Activated T-helper 1 cell treated with anti-CD3 and anti-CD28 coated beads, Interleukin-2, amount 50 U/mL, for 16 hours (primary cell): ENCODE measurements at places on chromosomes 11 and 22.

GRCh38 chr22:24592851-24593558 lies at the start of gene LRRC75B:
TSS of gene LRRC75B (minus strand) at chr22:24593073. CDS start at chr22:24593039, 34 bp downstream.
- DNase-seq: no peak

GRCh38 chr11:26021017-26021416 lies 310.9 kb upstream of the ANO3 start:
- DNase-seq: no peak

GRCh38 chr11:3009481-3009880 lies 17.4 kb upstream of the NAP1L4 start:
- no peak for DNase-seq

DNA sequence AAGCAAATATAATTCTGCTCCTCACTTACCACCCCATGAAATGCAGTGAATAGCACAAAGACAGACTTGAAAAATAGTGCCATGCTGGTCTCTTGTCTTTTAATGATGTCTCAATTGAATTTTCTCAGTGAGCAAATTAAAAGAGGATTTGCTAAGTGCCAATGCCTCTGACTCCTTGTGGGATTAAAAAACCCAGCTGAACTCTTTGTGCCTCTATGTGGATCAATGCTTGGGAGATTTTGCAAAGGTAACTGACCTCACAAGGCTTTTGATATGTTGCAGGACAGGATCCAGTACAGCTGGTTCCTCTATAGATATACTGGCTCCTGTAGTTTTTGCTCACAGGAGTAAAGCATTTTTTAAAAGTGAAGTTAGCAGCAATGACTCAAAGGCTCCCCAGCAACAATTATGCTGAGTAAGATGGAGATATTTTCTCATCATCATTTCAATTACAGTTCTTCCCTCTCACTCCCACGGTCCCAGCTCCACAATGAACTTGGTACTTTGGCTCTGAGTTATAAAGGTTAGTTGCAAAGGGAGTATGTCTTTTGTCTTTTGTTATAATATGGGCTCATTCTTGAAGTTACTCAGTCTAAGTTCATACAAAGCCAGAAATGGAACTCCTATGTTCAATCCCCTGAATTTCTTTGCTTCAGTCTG lies 471.5 kb downstream of the LRRC4C start:
- DNase-seq: no peak

GRCh38 chr11:64410404-64410734 lies 51.4 kb downstream of the RPS6KA4 start:
- DNase-seq: no peak

DNA sequence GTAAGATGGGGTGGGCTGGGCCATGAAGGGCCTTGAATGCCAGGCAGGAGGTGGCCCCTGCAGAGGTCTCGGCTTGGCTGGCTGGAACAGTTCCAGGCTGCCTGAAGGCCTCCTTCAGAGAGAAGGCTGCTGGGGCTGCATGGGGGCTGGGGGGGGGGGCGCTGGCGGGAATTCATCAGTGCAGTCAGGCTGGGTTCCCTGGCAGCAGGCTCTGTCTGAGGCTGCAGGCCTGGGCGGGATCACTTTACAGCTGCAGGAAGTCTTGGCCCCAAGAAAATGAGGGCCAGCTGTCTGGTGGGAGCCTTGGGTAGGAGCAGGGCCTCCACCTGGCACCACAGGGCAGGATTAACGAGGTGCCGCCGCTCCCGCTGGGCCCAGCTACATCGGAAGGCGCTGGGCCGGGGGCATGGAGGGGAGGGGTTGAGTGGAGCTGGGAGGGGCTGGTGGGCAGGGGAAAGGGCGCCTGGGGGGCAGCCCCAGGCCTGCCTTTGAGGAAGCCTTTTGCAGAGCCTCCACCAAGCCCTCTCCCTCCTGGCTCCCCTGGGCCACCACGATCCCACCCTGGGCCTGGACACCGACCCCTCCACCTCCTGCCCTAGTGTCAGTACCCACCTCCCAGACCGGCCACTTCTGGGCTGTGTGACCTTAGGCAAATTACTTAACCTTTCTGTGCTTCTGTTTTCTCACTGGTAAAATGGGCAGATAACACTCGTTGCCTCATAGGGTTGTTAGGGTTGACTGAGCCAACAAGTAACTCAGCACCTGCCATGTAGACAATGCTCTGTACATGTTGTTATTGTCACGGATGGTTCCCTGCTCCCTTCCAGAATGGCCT lies 31.0 kb upstream of the HMOX1 start:
- no peak for DNase-seq
